H1 (cell line): ENCODE measurements at places on chromosomes 6 and 20.

DNA sequence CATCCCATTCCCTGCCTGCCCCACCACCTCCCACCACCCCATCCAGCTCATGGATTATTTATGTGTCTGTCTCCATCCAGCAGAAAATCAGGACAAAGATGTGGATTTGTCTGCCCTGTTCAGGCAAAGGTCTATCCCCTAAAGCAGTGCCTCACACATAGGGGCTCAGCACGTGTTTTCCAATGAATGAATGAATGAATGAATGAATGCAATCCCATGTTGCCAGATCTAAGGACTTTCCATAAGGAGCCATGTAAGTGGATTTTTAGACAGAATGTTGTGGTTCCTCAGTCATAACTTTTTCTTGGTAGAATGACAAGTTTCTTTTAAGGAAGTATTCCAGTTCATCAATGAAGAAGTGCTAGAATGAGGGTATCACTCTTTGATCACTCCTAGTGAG lies 133.7 kb downstream of the RNASET2 start:
- DNase-seq = no peak

DNA sequence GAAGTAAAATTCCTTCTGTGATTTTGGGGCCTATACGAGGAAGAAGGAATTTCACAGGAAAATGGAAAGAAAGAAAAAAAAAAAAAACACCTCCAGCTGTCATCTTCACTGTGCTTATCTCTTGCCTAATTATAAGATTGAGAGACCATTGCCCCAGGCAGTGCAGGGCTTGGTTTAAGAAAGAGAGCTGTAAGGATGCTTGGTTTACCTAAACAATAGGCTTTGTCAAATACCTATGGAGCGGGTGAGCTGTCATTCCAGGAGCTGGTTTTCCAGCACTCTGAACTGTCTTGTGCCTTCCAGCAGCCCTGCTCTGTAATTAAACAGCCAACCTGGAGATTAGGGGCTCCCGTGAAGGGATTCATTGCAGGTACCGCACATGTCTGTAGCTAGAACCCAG lies 137.8 kb downstream of the EDN3 start:
- DNase-seq = no peak

DNA sequence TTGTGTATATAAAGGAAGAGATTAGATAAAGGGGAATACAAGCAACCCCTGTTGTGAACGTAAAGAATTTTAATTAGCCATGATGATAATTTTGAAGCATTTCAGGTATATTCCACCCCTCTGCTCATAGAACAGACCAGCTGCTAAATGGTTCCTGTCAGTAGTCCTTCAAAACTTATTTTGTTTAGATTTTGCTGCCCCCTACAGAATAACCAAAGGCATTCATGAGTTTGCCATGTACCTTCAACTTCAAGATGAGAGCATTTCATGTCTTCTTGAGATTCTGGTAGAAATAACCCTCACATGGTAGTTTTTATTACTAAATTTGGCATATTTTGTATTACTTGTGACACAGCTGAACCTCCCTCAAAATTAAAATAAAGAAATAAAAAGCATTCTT lies 1586.7 kb downstream of the HACE1 start:
- no peak for DNase-seq

GRCh38 chr6:14762077-14762476 lies 483.8 kb upstream of the JARID2 start:
- DNase-seq = no peak

DNA sequence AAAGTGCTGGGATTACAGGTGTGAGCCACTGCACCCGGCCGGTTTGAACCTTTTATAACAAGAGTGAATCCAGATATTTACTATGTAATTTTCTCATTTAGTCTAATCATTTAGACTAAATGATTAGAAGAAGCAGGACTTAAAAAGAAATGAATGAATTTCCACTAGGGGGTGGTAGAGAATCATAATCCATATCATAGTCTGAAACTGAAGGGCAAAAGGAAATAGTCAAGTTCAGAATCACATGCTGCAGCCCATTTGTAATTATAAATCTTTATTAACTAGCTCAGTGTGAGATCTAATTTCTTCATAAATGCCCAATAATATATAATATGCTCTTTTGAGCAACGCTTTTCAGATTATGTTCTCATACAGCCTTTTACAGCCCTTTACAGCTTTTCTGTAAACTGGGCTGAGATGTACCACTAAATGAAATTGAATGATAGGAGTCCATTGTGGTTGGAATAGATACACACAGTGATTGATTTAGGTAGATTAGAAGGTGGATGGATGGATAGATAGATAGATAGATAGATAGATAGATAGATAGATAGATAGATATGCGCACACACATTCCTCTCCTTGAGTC lies 31.8 kb downstream of the PSMB9 start:
- no peak for DNase-seq

- no peak for DNase-seq
Measured at GRCh38 chr6:136751522-136751956, 40.7 kb downstream of the MAP3K5 start.

DNA sequence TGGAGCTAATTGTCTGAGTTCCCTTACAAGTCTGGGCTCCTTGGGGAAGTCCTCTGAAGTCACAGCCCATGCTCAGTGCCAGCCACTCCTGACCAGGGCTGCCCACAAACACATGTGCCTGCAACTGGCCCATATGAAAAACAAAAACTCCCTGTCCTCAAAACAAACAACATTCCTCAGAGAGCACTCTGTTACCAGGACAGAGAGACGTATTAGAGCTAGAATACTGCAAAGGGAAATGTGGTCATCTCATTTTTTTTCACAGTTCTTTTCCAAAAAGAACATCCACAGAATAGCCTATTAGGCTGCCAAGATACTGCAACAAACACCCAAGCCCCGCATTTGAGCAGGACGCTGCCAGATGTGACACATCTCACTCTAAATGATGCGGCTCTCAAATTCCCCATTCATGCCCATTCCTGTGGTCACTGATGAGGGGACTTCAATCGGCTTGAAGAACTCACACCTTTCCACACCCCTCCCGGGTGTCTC lies 71.1 kb downstream of the SLC22A23 start:
- DNase-seq = no peak
